Inflammatory macrophage treated with lipopolysaccharide for 1 hour (primary cell): ENCODE measurements at places on chromosomes 2 and 18.

GRCh38 chr2:190698895-190699294 lies 50.0 kb downstream of the NAB1 start:
- no peak for DNase-seq

DNA sequence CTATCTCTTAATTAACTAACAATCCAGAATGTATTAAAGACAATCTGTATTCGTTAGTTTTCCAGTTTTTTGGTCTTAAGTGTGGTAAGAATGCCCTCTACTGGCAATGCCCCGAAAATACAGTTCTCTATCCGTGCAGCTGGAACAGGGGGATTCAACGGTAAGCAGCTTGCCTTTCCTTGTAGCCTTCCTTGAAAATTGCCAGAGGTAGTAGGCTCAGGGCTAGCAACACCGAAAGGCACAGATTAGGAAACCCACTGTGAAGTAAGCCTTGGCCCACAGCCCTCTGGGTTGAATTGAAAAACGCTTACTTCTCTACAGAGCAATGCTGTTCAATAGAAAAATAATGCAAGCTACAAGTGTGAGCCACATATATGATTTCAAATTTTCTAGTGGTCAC lies 17.1 kb upstream of the VPS4B start:
- peak; percentile 31 for DNase-seq

- peak; percentile 59 for DNase-seq
These were observed 15.8 kb downstream of the INPP5D start for GRCh38 chr2:233075966-233076339.

DNA sequence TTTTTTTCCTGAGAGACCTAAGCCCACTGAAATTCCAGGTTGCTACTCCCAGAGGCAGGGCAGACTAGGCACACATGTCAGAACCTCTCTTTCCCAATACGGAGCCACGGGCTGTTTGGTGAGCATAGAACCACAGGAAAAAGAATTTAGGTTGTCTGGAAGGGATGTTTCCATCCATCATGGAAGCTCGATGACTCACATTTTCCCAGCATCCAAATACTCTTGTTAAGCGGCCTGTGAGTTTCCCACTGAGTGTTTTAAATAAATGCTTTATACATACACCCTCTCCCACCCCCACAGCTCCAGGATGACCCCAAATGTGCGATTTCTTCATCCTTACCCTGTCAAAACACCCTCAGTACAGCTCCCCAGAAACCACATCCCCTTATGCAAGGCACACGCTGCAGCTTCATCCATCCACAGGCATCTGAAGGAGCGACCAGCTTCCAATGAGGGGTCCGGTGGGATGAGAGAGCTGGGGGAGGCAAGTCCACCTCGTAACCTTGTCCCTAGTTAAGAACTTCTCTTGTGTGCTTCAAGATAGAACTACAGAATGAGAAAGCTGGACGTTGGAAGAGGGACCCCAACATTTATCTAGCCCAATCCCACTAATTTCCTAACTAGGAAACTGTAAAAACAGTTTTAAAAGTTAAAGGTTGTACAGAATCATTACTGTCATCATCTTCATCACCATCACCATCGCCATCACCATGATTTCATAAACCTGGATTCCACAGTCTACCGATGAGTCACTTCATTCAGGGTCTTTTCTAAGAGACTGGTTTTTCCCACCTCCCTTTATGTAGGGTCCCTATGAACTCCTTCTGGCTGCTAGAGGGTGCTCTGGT lies 63.5 kb upstream of the FZD7 start:
- peak; percentile 45 for DNase-seq

DNA sequence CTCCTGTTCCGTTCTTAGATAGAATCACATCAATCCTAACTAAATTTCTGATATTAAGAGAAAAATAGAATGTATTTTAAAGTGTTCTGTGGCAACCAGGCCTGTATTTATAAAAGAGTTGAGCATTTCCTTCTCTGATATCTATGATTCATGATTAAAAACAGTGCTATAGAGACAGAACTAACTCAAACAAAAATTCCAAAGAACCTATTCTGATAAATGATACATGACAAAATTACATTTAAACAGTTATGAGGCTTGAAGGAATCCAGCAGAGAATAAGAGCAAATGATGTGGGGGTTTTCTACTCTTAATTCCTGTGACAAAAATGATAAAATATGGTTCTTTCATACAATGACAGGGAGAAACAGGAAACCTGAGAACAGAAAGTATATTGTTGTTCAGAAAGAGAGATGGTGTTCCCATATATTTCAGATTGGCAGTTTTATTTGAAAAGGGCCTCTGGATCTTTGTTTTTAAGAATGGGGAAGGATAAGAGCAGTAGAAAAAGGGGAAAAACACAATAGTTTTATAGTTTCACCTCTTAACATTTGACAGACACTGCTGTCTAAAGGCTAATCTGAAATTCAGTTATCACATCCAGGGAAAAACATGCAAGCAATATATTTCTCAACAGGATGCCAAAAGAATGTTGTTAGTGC lies 944.3 kb downstream of the LRP1B start:
- DNase-seq, result no peak

DNA sequence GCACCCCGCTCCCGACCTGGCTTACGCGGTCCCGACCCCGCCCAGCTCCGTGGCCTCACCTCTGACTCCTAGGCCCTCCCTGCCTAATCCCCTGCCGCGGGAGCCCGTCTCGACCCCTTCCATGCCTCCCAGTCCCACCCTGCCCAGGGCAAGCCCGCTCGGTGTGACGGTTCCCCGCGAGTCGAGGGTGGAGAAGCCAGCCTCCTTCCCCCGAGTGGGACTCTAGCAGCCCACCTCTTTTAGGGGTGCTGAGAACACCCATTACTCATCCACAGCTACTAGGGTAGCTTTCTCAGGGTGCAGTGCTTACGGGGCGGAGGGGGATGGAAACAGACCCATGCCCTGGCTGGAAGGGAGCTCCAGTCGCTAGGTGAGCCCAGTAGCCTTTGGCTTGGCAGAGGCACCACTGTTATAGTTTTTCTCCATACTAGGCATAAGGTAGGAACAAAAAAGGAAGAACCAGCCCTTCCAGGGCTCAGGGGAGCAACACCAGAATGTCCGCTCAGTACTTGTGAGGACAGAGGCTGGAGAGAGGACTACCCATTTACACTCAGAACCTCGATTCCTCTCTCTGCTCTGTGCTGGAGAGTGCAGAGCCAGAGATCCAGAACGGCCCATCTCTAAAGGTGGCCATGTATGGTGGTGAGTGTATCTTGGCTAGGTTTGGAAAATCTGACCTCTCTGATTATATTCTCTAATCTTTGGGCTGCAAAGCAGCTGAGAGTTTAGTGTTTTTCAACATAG lies 606 bp downstream of the AGBL5 start:
- DNase-seq, result no peak

DNA sequence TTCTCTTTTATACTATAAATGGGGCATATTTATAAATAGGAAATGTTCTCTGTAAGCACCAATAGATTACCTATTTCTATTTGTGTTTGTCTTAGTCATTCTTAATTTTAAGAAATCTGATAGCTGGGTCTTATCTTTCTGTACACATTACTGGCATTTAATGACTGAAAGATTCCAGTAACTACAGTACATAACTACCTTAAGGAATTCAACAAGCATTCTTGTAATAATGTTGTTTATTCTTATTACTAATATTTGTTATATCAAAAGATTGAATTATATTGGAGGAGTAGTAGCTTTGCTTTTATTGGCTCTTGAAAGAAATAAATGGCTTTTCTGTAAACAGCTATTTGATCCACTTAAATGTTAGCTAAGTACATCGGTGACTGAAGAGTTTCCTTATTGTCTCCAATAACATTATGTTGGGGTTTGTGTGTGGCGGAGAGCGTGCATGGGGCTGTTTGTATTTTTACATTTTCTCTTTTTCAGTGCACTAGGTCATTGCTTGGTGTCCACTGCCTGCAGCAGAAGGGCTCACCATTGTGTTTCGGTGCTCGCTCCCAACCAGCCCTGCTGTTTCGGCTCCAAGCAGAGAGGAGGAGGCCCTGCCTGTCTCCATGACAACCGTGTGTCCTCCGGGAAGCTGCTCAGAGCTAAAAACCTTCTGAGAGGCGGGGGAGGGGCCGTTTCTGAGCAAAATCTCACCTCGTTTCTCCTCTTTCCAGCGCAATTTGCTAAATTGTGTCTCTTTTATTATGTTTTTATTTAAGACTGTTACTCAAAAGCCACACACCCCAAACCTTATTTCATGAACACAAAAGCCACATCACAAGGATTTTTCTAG lies 112.5 kb upstream of the SLC38A11 start:
- DNase-seq, result no peak

DNA sequence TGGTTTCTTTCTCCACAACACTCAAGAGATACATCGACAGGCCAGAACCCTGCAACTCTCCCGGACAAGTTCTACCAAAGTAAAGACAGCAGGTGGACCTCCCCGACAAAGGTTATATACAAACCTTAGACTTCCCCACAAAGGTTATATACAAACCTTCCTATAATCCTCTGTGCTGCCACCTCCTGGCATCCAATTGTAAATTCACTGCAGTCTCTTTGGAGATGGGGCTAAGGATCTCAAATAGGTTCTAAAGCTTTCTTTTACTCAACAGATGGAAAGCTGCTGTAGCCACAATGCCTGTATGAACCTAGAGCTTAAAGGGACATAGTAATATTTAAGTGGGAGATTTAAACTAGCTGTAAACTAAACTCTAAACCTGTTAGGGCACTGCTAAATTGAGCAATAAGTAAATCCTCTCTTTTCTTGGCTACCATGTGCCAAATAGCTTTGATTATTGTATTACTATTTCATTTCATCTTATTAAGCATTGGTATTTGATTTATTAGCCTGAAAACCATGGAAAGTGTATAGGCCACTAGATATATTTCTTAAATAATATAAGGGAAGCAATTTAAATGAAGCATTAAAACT lies 9.8 kb upstream of the MREG start:
- DNase-seq, result no peak

GRCh38 chr18:23563377-23564043 lies 22.8 kb downstream of the NPC1 start:
- peak; percentile 91 for DNase-seq

- no peak for DNase-seq
These were observed 229.2 kb downstream of the HDAC4 start for GRCh38 chr2:239171643-239172042.

DNA sequence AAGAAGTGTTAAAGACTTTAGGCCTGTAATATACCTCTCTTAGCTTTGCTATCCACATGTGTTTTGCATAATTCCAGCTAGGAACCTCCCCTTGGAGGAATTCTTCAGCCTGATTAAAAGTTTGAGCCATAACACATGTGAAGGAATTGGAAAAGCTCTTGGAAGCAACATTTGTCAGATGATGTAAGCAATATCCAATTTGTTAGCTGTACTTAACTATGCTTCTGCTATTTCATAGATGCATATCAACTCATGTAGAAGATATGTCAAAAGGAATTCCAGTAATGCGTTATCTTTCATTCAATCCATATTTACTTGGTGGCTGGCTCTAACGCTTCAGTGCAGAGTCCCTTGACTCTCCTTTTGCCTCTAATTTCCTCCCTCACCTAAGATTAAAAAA lies 46.2 kb downstream of the PKP4 start:
- DNase-seq, result no peak

DNA sequence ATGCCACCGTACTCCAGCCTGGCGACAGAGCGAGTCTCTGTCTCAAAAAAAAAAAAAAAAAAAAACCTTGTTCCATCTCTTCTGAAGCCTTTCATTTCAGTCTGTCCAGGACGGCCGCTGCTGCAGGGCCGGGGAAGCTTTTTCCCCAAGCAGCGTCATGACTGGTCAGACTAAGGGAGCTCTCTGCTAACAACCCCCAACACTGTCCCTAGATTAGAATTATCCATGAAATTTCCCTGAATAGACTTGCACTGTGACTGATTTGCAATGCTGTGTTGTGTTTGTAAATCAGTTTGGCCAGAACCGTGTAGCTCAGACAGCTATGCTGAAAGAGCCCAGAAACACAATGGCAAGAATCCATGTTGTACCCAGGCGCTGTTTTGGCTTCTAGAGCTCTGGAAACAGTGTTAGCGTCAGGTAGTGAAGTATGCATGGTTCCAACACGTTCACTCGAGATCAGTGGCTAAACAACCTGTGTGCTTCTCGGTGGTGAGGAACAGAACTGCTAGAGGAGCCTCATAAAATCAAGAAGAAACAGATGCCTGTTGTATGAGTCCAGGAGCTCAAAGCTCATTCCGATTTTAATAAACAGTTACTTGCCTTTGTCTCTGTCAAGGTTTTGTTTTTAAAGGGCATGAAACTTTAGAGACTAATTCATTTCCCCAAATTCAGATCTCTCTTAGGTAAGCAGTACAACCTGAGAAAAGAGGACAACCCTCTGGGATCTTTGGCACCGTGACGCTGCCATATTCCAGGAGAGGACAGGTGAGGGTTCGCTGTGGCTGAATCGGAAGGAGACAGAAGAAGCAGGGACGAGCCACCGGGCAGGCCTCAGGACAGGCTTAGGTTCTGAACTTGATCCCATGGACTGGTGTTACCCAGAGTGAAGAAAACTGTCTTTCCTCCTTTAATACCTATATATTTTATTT lies 43.5 kb downstream of the GORASP2 start:
- DNase-seq, result no peak

GRCh38 chr2:206989311-206989710 lies 50.0 kb downstream of the CPO start:
- DNase-seq, result peak; percentile 65

DNA sequence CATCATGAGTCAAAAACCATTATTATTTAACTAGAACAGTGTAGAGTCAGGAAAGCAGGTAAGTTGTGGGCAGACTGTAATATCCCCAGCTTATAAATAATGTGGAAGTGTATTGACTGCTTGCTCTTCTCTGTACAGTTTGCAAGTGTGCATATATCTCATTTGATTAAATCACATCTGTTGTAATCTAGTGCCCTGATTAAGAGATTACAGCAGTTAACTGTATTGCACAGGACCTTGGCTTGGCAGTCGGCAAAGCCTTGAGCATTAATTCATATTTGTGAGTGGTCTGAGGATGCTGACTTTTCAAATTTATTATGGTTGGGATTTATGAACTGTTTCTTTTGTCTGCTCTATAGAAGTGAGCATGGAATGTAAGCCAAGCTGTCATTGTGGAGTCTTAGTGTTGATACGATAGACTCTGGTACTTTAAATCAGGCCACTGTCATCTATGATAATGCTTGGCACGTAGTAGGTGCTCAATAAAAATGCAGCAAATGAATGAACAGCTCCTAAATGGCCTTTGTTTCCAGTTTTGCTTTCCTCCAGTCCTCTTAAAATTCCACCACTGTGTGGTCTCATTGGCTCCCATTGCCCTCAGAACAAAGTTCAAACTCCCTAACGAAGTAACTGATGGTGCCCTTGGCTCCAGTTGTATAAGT lies 48.3 kb downstream of the RAB31 start:
- DNase-seq, result no peak

- DNase-seq, result no peak
These were observed 548.9 kb upstream of the CDH2 start for GRCh38 chr18:28725876-28726275.

DNA sequence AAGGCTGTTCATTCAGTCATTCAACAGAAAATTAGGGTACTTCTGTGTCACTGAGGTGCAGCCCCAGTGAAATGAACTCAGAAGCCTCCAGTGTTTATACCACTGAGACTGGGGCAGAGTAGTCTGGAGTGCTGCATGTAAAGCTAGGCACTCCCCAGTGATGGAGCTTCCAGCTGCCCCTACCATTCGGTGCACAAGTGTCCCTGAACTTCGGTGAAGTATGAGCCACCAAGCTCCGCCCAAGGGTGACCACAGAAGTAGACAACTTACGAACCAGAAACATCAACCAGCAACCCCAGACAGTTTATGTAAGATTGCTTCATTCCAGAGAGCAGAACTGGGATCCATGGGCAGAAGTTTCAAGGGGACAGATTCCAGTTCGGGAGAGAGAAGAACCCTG lies 70.6 kb upstream of the FOSL2 start:
- no peak for DNase-seq

- DNase-seq, result no peak
These were observed 31.0 kb downstream of the GYPC start for GRCh38 chr2:126686841-126687485.
